ENCODE measurements at places on chromosomes 5 and 9.

- no peak for DNase-seq
Measured at GRCh38 chr9:27925815-27926214, 352.5 kb upstream of the C9orf72 start.

DNA sequence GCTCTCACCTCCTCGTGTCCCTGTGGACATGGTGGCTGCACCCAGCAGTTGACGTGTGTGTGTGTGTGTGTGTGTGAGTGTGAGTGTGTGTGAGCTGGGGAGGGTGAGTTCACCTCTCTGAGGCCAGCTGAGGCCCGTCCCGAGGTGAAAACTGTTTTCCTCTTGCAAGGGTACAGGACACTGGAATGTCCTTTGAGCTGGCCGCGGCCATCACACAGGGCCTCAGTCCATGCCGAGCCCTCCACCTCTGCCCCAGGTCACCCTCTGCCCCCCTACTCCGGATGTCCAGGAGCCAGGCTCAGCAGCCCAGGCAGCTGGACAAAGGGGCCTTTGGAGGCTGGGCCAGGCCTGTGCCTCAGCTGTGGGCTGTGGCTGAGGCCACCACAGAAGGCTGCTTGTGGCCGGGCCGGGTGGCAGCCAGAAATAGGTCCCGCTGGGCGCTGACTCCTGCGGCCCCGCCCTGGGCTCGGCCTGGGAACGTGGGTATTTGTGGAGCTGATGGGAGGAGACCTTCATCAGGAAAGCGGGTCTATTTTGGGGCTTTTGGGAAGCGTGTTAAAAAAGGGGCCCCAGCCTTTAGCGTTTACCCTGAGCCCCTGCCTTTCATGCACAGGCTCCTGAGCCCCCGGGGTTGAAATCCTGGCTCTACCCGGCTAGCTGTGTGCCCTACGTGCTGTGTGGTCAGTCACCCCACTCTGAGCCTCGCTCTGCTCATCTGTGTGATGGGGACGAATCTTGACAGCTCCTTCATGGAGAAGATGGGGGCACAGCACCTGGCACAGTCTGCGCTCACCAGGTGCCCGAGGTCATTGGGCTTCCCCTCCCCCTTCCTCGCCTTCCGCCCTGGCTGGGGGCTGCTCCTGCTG lies 75.1 kb upstream of the IER5L start:
- no peak for DNase-seq

DNA sequence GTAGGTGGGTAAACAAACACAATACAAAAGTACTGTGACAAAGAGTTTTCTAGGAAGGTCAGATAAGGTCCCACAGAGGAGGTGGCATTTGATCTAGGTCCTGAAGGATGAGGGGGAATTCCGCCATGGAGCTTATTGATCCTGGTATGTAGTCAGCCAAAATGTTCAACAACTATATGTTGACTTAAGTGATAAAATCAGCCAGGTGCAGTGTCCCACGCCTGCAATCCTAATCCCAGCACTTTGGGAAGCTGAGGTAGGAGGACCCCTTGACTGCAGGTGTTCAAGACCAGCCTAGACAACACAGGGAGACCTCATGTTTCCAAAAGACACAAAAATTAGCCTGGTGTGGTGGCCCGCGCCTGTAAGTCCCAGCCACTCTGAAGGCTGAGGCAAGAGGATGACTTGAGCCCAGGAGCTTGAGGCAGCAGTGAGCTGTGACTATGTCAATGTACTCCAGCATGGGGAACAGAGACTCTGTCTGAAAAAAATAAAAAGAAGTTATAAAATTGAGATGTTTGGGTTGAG lies 46.4 kb upstream of the PLIN2 start:
- no peak for DNase-seq

DNA sequence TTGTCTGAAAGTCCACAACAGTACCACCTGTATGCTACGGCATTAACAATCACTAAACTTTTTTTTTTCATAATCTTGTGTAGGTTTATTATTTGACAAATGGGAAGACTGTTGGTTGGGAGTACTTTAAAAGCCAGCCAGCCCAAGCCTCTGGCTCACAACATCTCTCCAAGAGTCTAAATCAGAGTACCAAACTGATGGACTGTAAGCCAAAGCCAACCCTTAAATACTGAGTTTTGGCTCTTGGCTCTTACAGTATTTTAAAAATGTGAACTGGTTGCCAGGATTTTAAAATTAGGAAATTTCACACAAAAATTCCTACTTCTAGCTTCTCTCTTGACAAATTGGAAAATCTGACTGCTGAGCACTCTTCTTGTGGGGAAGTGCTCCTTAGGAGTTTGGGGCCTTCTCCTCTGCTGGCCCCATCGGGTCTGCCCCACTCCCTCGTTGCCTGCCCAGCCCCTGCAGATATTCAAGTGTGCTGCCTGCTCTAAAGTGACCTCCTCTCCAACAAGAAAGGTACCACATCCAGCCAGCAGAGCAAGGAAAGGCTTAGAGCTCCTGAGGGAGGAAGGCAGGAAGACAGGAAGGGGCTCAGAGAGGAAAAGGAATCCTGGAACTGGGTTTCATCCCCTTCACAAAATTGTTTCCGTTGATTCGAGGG lies 21.8 kb upstream of the TMOD1 start:
- no peak for DNase-seq

- no peak for DNase-seq
Measured at GRCh38 chr5:122295138-122295537, 16.9 kb upstream of the SNCAIP start.

DNA sequence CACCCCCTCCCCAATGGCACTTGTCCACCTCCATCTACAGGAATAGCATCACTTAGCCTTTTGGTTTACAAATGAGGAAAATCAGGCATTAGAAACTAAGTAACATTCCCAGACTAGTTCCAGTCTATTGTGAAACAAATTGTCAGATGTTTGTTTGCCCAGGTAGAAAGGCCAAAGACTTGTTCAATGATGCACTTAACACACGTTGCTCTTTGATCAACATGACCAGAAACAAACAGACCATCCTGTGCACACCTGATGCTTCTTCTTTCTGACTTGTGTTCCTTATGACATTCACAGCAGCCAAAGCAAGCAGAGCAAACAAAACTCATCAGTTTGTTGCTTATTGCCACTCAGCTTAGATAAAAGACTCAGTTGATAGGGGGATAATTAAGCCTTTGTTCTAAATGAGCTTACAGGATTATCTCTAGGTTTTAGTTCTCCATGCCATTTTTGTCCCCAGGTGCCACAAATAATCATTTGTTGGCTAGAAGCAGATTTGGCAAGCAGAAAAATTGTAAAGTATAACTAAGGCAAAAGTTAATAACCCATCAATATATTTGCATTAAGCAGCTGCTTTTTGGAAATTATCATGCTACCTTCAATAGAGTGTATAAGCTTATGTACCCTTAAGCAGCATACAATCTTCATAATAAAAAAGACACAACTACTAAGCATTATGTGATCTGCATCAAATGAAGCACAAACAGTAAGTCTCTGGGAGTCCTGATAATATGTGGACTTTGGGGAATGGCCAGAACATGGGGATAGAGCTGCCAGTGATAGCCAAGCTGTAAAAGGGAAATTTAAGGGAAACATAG lies 26.3 kb upstream of the FST start:
- DNase-seq, result no peak

- DNase-seq, result no peak
Measured at GRCh38 chr5:14357441-14357840, 214.3 kb downstream of the TRIO start.

GRCh38 chr9:77987081-77987656 lies 44.4 kb downstream of the GNAQ start:
- DNase-seq, result no peak

DNA sequence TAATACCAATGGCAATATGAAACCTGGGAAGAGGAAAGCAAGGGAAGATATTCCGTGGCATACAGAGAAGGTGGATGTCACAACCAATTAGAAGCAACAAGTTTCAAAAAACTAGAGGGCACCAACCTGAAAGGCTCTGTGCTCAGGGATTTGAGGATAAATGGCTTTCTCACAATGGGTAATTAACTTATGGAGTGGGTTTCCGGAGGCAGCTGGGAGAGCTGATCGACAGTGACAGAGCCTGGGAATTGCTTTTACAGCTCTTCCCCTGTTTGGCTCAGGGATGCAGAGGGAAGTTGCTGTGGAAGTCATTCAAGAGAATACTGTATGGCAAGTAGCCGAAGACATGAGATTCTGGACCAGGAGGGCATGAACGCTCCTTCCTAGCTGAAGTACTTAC lies 237.0 kb downstream of the KIF4B start:
- DNase-seq, result no peak

DNA sequence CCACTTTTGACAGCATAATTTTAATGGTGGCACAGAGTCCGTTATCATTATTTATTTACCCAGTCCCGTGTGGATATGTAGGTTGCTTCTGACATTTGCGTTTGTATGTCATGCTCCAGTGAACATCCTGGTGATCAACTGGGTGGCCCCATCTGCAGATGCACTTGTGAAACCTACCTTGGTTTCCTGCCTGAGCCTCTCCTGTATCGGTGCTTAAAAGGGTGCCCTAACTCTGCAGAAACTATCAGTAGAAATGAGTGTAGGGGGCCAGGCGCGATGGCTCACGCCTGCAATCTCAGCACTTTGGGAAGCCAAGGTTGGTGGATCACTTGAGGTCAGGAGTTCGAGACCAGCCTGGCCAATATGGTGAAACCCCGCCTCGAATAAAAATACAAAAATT lies 92.1 kb upstream of the IER5L start:
- DNase-seq, result peak; percentile 19

DNA sequence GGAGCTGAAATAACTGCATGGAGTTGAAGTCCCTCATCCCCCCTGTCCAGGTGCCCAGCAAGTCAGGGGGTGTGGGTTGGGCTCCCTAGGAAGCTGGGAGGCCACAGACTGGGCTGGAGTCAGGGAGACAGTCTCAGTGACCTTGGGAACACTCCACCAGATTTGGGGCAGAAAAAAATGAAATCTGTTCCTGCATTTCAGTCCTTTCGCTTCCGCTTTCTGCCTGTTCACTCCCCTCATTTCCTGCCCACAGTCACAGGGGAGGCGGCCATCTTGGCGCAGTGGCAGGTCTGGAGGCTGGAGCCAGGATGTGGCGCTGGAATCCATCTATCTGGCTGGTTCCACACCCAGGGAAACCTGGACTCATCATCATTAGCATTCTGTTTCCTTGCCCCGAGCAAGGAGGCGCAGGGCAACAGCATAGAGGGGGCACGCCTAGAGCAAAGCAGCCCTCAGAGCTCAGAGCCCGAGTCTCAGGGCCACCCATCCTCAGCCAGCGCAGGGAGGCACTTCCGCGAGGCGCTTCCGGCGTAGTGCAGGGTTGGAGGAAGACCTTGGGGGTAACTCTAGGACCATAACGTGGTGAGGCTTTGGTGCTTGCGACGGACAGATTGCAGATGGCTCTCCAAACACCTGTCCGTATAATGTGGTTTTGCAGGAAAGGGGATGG lies 86.2 kb upstream of the HSPA9 start:
- no peak for DNase-seq

DNA sequence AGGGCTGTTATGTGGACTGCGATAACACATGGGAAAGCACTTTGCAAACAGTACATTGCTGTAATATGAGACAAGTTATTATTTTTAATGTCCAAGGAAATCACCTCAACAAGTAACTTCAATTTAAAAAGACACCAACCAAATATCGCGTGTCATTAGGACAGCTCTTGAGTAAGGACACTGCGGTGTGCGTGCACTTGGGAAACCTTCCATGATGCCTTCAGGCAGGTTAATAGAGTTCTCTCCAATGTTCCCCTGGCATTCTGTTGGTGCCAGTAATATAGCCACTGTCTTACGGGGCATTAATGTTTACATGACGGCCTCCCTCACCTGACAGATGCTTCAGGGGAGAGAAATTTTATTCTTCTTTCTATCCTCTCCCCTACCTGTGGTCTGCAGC lies 42.9 kb downstream of the TTLL11 start:
- no peak for DNase-seq

- no peak for DNase-seq
Measured at GRCh38 chr5:91383956-91384300, 811 bp upstream of the ARRDC3 start.

- no peak for DNase-seq
Measured at GRCh38 chr5:116583085-116583861, 8.7 kb upstream of the SEMA6A start.

DNA sequence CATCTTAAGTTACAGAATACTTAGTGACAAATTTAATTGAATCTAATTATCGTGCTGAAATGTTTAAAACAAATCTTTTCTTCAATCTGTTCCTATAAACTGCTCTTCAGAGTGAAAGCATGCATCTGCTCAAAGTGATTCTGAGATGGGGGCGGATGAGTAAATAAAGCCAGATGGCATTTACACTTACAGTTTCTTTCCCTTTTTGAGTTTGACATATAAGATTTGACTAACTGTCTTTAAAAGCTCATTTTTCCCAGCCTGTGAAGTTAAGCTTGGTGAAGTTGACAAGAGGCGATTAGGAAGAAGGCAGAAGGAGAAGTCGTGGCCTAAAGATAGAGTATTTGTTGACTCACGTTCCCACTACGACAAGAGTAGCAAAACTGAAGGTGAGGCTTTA lies 137.4 kb downstream of the LPAR1 start:
- DNase-seq, result no peak

DNA sequence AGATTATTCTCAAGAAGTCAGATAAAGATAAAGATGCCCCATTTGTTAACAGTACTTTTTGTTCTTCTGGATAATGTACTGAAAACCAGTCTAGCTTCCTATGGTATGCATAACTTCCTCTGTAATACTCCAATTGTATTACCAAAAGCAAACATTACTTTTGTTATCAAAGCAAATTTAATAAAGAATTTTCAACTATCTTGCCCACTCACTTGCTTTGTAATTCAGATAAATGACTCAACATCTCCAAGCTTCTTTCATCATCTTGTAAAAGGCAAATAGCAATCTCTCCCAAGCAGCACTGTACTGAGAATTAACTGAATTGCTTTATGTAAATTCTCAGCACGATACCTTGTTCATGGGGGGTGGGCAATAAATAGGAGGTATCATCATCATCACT lies 98.3 kb downstream of the NFIB start:
- no peak for DNase-seq

DNA sequence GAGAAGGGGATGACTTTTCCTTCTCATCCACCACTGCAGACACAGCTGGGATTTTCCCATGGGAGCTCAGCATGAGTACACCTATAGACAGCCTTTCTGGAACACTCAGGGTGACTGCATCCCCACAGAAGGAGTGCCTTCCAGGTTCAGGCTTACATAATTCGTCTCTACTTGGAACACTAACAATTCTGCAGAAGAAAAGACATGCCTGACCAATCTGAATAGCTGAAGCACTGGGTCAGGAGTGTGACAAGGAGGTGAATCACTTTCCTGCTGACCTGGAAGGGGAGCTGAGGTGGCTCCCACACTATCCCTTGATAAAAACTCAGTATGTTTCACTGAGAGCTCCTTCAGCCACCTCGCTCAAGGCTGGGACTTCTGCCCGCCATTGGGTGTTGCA lies 425.3 kb downstream of the TLR4 start:
- DNase-seq, result no peak

DNA sequence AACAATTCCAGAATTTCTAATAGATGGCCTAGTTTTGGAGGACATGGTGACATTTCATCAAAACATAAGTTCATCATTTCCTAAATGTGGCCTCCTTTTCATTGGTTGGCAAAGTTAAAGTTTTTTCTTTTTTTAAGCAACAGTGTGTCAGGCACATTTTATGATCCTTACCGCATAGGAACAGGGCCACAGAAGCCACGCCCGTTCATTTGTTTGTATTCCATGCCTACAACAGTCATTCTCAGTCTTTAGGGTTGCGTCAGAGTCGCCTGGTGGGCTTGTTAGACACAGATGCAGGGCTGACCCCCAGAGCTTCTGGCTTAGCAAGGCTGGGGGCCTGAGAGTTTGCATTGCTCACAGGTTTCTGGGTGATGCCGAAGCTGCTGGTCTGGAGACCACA lies 130.2 kb downstream of the HSD17B3 start:
- DNase-seq, result no peak

Measured in stimulated activated CD4-positive, alpha-beta T cell treated with anti-CD3 and anti-CD28 coated beads, Interleukin-4, amount 100 ng/mL, for 48 hours (primary cell).